Naive thymus-derived CD8-positive, alpha-beta T cell (primary cell): ENCODE measurements at places on chromosomes 7 and 10. TPM values are rescaled to one million over a fixed set of nuclear protein-coding genes. Genes with fewer than 3 reads are reported as not detected.

DNA sequence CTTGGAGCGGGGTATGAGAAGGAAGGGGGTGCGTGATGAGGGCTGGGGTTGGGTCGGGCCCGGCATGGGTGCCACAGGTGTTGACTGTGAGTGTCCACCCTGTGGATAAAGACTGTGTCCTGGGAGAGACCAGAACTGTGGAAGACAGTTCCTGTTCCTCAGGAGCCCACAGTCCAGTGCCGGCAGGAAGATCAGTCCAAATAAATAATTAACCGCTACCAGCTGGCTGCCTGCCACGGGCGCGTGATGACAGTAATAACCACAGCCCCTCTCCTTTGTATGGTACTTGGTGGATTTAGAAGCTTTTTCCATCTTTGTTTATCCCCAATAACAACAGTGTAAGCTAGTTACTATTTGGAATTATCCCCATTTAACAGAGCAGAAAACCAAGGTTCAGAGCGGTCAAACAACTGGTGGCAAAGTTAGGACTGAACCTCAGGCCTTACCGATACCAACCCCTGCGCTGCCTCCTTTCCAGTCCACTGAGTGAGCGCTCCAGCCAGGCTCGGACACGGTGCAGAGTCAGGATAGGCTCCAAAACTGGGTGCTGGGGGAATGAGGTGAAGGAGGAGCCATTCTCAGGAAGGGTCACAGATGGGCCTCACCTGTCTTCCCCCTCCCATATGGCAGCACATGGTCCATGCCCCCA lies 5.1 kb downstream of the ZMIZ1 start:
- H3K4me3 ChIP-seq, result no peak overlapping the region
- H3K27ac ChIP-seq, result no peak overlapping the region
- peaks cover 48% of the 10 kb centered on the region for H3K4me1 ChIP-seq
- DNase-seq, result no peak

GRCh38 chr10:77478962-77479359 lies 158.6 kb downstream of the KCNMA1 start:
- H3K27ac ChIP-seq, result no peak overlapping the region
- H3K36me3 ChIP-seq, result no peaks in the 10 kb centered on the region
- H3K4me1 ChIP-seq, result no peaks in the 10 kb centered on the region
- no peak overlapping the region for H3K4me3 ChIP-seq
- H3K27me3 ChIP-seq, result peaks cover 2% of the 10 kb centered on the region

Gene UTF1
- not detected for polyA plus RNA-seq

GRCh38 chr7:103447073-103447960 lies 1.3 kb upstream of the SLC26A5 start:
- peaks cover 10% of the 10 kb centered on the region for H3K36me3 ChIP-seq
- peaks cover 23% of the 10 kb centered on the region for H3K4me1 ChIP-seq
- peaks cover 57% of the 10 kb centered on the region for H3K27me3 ChIP-seq
- H3K4me3 ChIP-seq, result peak overlapping the region; percentile 73
- H3K27ac ChIP-seq, result no peak overlapping the region

Gene SORCS3
- 0.19 TPM for polyA plus RNA-seq

Gene PMPCB
- 75.0 TPM for polyA plus RNA-seq

Gene CTNNA3
- polyA plus RNA-seq, result not detected

GRCh38 chr10:32426186-32426585 lies 19.8 kb upstream of the CCDC7 start:
- no peaks in the 10 kb centered on the region for H3K27me3 ChIP-seq
- peaks cover 8% of the 10 kb centered on the region for H3K36me3 ChIP-seq
- no peak for DNase-seq
- H3K4me3 ChIP-seq, result no peak overlapping the region

GRCh38 chr10:44854693-44855350 lies 56.3 kb upstream of the TMEM72 start:
- H3K27me3 ChIP-seq, result no peaks in the 10 kb centered on the region
- H3K4me3 ChIP-seq, result no peak overlapping the region
- no peak overlapping the region for H3K27ac ChIP-seq
- H3K36me3 ChIP-seq, result no peaks in the 10 kb centered on the region

DNA sequence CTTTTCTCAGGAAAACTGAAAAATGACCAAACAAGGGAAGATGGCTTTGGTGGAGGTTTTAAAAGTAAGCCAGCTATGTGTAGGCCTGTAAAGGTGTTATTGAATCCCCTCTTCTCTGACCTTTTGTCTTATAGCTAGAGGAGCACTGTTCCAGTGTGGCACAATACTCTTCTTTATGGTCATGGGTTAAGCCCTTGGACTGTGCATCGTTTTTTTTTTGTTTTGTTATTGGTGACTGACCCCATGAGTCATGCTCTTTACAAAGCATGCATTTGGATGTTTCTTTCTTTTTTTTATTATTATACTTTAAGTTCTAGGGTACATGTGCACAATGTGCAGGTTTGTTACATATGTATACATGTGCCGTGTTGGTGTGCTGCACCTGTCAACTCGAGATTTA lies 19.6 kb upstream of the FAM25A start:
- no peak for DNase-seq
- no peak overlapping the region for H3K27ac ChIP-seq
- no peak overlapping the region for H3K4me3 ChIP-seq
- no peaks in the 10 kb centered on the region for H3K27me3 ChIP-seq
- H3K36me3 ChIP-seq, result no peaks in the 10 kb centered on the region
- no peaks in the 10 kb centered on the region for H3K4me1 ChIP-seq

DNA sequence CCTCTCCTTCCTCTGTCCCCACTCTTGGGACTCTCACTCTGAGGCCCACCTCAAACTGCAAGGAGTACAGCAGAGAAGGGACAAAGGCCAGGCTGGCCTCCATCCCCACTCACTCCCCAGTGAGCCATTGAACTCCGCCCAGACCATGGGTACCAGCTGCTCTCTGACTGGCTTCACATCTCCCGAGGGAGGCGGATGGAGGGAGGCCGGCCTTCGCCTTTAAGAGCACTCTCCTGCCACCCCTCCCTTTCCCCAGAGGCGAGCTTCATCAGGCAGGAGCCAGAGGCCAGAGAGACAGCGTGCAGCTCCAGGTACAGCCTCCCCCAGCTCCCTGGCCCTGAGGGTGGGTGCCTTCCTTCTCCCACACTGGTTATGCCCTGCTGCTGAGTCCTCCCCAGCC lies 1.8 kb upstream of the LDB3 start:
- no peaks in the 10 kb centered on the region for H3K27me3 ChIP-seq
- no peak overlapping the region for H3K4me3 ChIP-seq
- no peaks in the 10 kb centered on the region for H3K4me1 ChIP-seq

Gene PTPN20
- polyA plus RNA-seq, result 1.1 TPM

DNA sequence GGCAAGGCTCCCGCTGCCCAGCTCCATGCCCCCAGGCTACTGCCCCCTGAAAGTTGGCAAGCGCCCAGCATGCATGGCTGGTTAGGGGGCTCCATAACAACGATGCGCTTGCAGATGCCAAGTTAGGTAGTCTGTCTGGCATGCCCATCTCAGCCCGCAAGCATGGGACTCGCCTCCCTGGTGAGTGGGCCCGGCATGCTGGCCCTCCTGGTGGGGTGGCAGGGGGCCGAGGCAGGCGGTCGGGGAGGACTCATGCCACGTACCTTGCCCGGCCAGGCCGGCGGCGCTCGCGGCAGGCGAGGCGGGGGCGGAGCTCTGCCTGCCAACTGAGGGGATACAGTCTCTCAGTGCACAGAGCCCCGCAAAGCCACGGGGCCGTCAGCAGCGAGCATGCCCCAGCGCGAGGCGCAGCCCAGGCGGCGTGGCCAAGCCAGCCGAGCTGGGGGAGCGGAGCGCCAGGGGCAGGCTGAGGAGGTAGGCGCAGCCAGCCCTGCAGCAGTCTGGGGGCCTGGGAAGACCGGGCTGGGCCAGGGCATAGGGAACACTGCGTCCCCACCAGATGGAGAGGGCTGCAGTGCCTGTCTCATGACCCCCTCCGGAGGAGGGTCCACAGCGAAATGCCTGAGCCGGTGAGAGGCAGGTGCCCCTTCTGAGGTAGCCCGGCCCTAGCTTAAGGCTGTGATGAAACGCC lies 28.0 kb upstream of the NDST2 start:
- DNase-seq, result no peak
- peaks cover 81% of the 10 kb centered on the region for H3K36me3 ChIP-seq
- no peaks in the 10 kb centered on the region for H3K27me3 ChIP-seq
- H3K4me1 ChIP-seq, result no peaks in the 10 kb centered on the region

- peak overlapping the region; percentile 15 for H3K27ac ChIP-seq
- no peaks in the 10 kb centered on the region for H3K27me3 ChIP-seq
- H3K4me1 ChIP-seq, result peaks cover 11% of the 10 kb centered on the region
- no peak overlapping the region for H3K4me3 ChIP-seq
- H3K36me3 ChIP-seq, result no peaks in the 10 kb centered on the region
These were observed 194.3 kb downstream of the ELFN1 start for GRCh38 chr7:1864161-1864940.

DNA sequence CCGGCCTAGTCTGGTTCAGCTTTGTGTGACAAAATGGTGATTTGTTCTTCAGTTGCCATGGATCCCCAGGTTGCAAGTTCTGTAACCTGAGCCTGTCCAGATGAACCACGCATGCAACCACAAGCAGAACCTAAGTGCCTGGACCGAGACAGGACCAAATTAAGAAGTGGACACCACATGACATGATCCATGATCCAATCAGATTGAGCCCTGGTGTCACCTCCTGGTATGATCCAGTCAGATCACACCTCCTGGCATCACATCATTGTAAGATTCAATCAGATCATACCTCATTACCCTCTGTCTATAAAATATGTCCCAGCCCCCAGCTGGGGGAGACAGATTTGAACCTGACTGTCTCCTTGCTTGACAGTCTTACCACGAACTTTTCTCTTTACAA lies 70.0 kb downstream of the MALSU1 start:
- H3K4me3 ChIP-seq, result no peak overlapping the region
- no peaks in the 10 kb centered on the region for H3K36me3 ChIP-seq
- H3K4me1 ChIP-seq, result peaks cover 38% of the 10 kb centered on the region
- DNase-seq, result no peak

GRCh38 chr7:92652536-92652935 lies 62.3 kb upstream of the FAM133B start:
- H3K4me1 ChIP-seq, result peaks cover 11% of the 10 kb centered on the region
- no peaks in the 10 kb centered on the region for H3K36me3 ChIP-seq
- no peaks in the 10 kb centered on the region for H3K27me3 ChIP-seq
- H3K4me3 ChIP-seq, result no peak overlapping the region

Gene ASAH2
- 1.8 TPM for polyA plus RNA-seq

DNA sequence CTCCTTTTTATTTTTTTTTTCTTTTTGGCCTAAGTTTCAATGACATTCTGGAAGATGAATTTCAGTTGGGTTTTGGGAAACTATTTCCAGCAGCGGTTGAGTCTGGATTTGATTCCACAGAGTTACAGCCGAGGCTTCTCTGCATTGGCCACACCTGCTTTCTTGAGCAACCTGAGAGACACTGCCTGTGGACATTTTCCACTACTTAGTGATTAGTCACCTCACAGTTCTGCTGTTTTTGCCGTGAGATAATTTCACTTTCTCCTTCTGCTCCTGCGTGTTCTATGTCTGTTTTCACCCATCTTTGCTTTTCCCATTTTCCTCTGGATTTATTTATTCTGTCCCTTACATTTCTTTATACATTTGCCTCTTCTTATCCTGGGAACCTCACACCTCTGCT lies 243.0 kb downstream of the BICC1 start:
- no peak overlapping the region for H3K4me3 ChIP-seq
- H3K4me1 ChIP-seq, result no peaks in the 10 kb centered on the region
- H3K27me3 ChIP-seq, result no peaks in the 10 kb centered on the region

DNA sequence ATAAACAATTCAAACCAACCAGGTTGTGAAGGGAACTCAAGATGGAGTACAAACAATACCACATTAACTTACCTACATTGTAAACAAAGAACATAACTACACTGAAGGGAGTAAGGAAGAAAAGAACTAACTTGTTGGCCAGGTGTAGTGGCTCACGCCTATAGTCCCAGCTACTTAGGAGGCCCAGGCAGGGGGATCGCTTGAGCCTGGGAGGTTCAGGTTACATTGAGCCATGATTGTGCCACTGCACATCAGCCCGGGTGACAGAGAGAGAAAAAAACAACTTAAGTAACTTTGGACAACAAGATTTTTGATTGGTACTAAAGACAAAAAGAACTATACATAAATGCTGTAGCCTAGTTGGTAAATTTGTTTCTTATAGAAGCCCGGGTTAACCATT lies 68.8 kb downstream of the TRIL start:
- DNase-seq, result no peak
- no peaks in the 10 kb centered on the region for H3K4me1 ChIP-seq
- no peak overlapping the region for H3K4me3 ChIP-seq
- H3K36me3 ChIP-seq, result no peaks in the 10 kb centered on the region
- H3K27me3 ChIP-seq, result peaks cover 29% of the 10 kb centered on the region

DNA sequence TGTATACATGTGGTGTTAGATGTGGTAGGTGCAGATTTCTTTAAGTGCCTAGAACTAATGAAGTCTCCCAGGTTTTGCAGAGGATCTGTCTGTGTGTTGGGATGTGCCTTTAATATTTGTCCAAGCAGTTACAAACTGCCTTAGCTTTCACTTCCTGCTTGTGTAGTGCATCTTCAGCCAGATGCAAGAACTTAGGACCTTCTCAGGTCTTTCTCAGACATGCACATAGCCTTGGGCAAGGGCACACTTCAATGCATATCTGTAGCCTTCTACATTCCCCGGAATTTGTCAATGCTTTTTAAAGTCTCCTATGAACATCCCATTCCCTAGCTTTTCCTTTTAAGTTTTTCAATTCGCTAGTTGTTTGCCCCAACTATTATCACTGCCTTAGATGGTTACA lies 47.2 kb upstream of the SLC39A12 start:
- no peak overlapping the region for H3K27ac ChIP-seq
- no peak overlapping the region for H3K4me3 ChIP-seq
- peaks cover 9% of the 10 kb centered on the region for H3K27me3 ChIP-seq
- DNase-seq, result no peak
- H3K4me1 ChIP-seq, result no peaks in the 10 kb centered on the region
- no peaks in the 10 kb centered on the region for H3K36me3 ChIP-seq

- H3K4me1 ChIP-seq, result peaks cover 30% of the 10 kb centered on the region
- H3K36me3 ChIP-seq, result no peaks in the 10 kb centered on the region
These were observed 19.1 kb upstream of the PSMG3 start for GRCh38 chr7:1588978-1589377.

Gene PRKAR2B
- polyA plus RNA-seq, result 0.75 TPM

Gene NEBL
- polyA plus RNA-seq, result not detected

Gene EN2
- polyA plus RNA-seq, result not detected

GRCh38 chr7:833601-834258 lies 1.5 kb downstream of the SUN1 start:
- H3K4me3 ChIP-seq, result no peak overlapping the region
- peaks cover 57% of the 10 kb centered on the region for H3K4me1 ChIP-seq
- H3K36me3 ChIP-seq, result no peaks in the 10 kb centered on the region
- H3K27me3 ChIP-seq, result no peaks in the 10 kb centered on the region
- H3K27ac ChIP-seq, result peak overlapping the region; percentile 41

DNA sequence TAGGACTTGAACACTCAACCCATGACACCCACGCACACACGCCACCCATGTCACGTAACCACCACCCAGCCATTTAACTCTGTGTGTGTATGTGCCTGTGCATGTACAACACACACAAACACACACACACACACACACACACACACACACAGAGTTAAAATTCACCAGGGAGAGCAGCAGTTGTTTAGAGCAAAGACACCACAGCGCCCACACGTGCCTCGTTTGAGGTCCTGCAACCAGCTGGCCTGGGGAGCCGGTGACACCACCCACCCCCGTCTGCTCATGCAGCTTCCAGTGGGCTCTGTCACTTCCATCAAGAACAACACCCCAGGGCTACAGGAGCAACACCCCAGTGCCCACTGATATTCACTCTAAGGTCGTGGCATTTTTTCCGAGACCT lies 97.4 kb downstream of the ELFN1 start:
- H3K4me1 ChIP-seq, result no peaks in the 10 kb centered on the region
- no peaks in the 10 kb centered on the region for H3K27me3 ChIP-seq
- no peak for DNase-seq
- no peak overlapping the region for H3K4me3 ChIP-seq
- no peaks in the 10 kb centered on the region for H3K36me3 ChIP-seq

GRCh38 chr10:9596368-9596920 lies 1421.2 kb upstream of the CELF2 start:
- no peaks in the 10 kb centered on the region for H3K27me3 ChIP-seq
- H3K4me3 ChIP-seq, result no peak overlapping the region
- no peak overlapping the region for H3K27ac ChIP-seq
- H3K4me1 ChIP-seq, result no peaks in the 10 kb centered on the region
- H3K36me3 ChIP-seq, result no peaks in the 10 kb centered on the region
- no peak for DNase-seq
